ENCODE measurements at places on chromosomes 7 and 10. TPM values are rescaled to one million over a fixed set of nuclear protein-coding genes. Genes with fewer than 3 reads are reported as not detected.

The KIF20B gene
- 24.2 TPM for total RNA-seq

The DNAJC12 gene
- 5.9 TPM for total RNA-seq

The ELN gene
- 0.33 TPM for total RNA-seq

The CDK14 gene
- 117 TPM for total RNA-seq

The HMX3 gene
- total RNA-seq = not detected

The LBX1 gene
- not detected for total RNA-seq

The PRKG1 gene
- total RNA-seq = 3.7 TPM

The PDE6C gene
- not detected for total RNA-seq

The ST8SIA6 gene
- 0.36 TPM for total RNA-seq

The INMT gene
- 2.9 TPM for total RNA-seq

The NPSR1 gene
- total RNA-seq = not detected

The CFAP70 gene
- total RNA-seq = 5.6 TPM

The GIMAP2 gene
- not detected for total RNA-seq

The PAPOLB gene
- total RNA-seq = 0.07 TPM

The ASB10 gene
- not detected for total RNA-seq

The ANKRD30A gene
- total RNA-seq = not detected

The LRRTM3 gene
- total RNA-seq = not detected

The CTAGE15 gene
- 2.4 TPM for total RNA-seq

The TMEM196 gene
- total RNA-seq = 0.55 TPM

The GIMAP1 gene
- not detected for total RNA-seq

The HPS6 gene
- 15.6 TPM for total RNA-seq

The DEPP1 gene
- total RNA-seq = 16.6 TPM

The FGFR2 gene
- 149 TPM for total RNA-seq

The AVL9 gene
- total RNA-seq = 50.7 TPM

The CROT gene
- 18.1 TPM for total RNA-seq

The FAM171A1 gene
- 86.1 TPM for total RNA-seq

The NACAD gene
- 11.7 TPM for total RNA-seq

The TET1 gene
- total RNA-seq = 36.2 TPM

The PDIA4 gene
- total RNA-seq = 238 TPM

The THSD7A gene
- total RNA-seq = 4.7 TPM

The GJC3 gene
- total RNA-seq = 0.27 TPM

The ABCC2 gene
- 0.75 TPM for total RNA-seq

The NPFFR1 gene
- total RNA-seq = not detected

The FOXP2 gene
- total RNA-seq = 4.3 TPM

The EPDR1 gene
- total RNA-seq = 2.8 TPM

The ARHGAP22 gene
- total RNA-seq = 4.7 TPM

The BCL7B gene
- 37.8 TPM for total RNA-seq

The FLNC gene
- total RNA-seq = 6.9 TPM

The FAM25G gene
- total RNA-seq = not detected

The PILRA gene
- total RNA-seq = 3.9 TPM

The PTER gene
- 9.2 TPM for total RNA-seq

The CDC14C gene
- total RNA-seq = 0.22 TPM

All from progenitor cell of endocrine pancreas (in vitro differentiated cells).